ENCODE measurements at places on chromosomes 3 and 15. TPM values are rescaled to one million over a fixed set of nuclear protein-coding genes. Genes with fewer than 3 reads are reported as not detected.

The TM6SF1 gene
- 28.7 TPM for total RNA-seq

The GATM gene
- total RNA-seq: 309 TPM

The FANCD2OS gene
- total RNA-seq: not detected

The NR2E3 gene
- 1.0 TPM for total RNA-seq

The HYAL1 gene
- 2.6 TPM for total RNA-seq

The VGLL3 gene
- total RNA-seq: 17.7 TPM

The DPPA2 gene
- not detected for total RNA-seq

The NTRK3 gene
- 6.8 TPM for total RNA-seq

The SOX14 gene
- total RNA-seq: not detected

The EPHB1 gene
- 5.7 TPM for total RNA-seq

The USP19 gene
- total RNA-seq: 37.1 TPM

The AMT gene
- 2.6 TPM for total RNA-seq

The NOX5 gene
- under 0.01 TPM for total RNA-seq

The MEIS2 gene
- total RNA-seq: 4.2 TPM

The ERICH6 gene
- not detected for total RNA-seq

The GOLGA6D gene
- total RNA-seq: under 0.01 TPM

The GUCA1C gene
- not detected for total RNA-seq

The CCR3 gene
- total RNA-seq: not detected

The ATP10A gene
- 7.8 TPM for total RNA-seq

The ANKRD34C gene
- total RNA-seq: not detected

The ATP8B4 gene
- 15.1 TPM for total RNA-seq

The CCRL2 gene
- 1.6 TPM for total RNA-seq
